ENCODE measurements at places on chromosomes 12 and 14. TPM values are rescaled to one million over a fixed set of nuclear protein-coding genes. Genes with fewer than 3 reads are reported as not detected.

GRCh38 chr12:118164798-118165486 lies 29.0 kb downstream of the PEBP1 start:
- H3K4me3 ChIP-seq, result no peak overlapping the region
- H3K4me1 ChIP-seq, result no peaks in the 10 kb centered on the region
- no peak overlapping the region for H3K27ac ChIP-seq
- no peaks in the 10 kb centered on the region for H3K36me3 ChIP-seq
- no peak for DNase-seq
- H3K27me3 ChIP-seq, result no peaks in the 10 kb centered on the region

The KRT76 gene
- not detected for total RNA-seq

DNA sequence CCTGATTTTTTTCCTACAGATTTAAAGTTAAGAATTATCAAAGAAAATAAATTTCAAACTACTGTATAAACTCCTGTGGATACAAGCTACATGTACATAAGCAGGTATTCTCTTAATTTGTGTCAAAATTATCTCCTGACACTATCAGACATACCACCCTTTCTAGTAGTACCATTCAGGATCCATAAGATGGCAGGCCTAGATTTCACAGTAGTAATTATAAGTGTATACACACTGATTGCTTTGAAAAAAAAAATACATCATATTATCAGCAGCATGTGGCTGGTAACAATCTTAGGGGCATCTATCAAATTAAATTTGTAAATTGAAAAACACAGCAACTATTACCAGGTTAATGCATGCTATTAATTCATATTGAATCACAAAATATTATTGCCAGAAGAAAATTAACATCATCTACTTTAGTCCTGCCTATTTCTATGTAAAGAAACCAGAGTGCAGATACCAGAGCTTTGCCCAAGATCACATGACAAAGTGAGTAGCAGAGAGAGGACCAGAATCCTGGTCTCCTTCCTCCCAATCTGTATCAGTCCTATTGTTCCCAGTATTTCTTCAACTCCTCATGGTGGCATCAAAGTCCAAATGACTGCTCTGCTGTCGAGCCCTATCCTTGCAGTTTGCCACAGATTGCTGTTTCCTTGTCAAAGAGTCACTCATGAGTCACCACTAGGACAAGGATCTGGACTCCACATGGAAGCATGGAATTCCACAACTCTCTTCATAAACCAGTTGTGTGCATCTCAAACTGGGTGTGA lies 27.7 kb upstream of the CALM1 start:
- H3K4me3 ChIP-seq, result no peak overlapping the region
- no peaks in the 10 kb centered on the region for H3K27me3 ChIP-seq
- DNase-seq, result no peak
- no peaks in the 10 kb centered on the region for H3K4me1 ChIP-seq

DNA sequence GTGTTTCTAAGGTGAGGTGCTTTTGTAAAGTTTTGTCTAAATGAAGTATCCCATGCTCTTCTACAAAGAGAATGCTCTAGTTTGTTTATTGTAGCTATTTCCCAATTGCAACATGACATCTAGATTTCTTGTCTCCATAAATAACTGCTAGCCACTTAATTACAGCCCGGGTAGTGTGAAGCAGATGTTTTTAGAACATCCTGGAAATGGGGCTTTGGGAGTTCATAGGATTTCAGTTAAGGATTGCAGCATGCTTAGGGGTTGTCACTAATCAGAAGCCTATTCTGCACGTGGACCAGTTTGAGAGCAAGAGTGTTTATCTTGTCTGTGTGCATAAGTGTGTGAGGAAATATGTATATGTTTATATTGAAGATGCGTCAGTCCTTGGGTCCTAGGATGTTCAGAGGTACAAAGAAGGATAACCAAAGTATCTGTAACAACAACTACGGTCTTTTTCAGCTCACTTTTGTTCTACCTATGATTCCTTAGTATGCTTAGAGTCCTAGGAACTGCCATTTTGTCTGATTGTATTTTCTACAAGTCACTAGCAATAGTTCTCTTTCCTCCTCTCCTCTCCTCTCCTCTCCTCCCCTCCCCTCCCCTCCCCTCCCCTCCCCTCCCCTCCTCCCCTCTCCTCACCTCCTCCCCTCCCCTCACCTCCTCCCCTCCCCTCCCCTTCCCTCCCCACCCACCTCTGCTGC lies 135.3 kb downstream of the ACSS3 start:
- DNase-seq, result no peak
- H3K36me3 ChIP-seq, result no peaks in the 10 kb centered on the region
- peaks cover 38% of the 10 kb centered on the region for H3K4me1 ChIP-seq
- H3K27me3 ChIP-seq, result no peaks in the 10 kb centered on the region
- H3K4me3 ChIP-seq, result no peak overlapping the region

The CSRP2 gene
- 25.1 TPM for total RNA-seq

GRCh38 chr12:106254724-106255123 lies 6.9 kb upstream of the CKAP4 start:
- no peaks in the 10 kb centered on the region for H3K27me3 ChIP-seq
- DNase-seq, result no peak
- no peaks in the 10 kb centered on the region for H3K36me3 ChIP-seq
- no peak overlapping the region for H3K4me3 ChIP-seq
- H3K4me1 ChIP-seq, result no peaks in the 10 kb centered on the region

The NTN4 gene
- 66.7 TPM for total RNA-seq

DNA sequence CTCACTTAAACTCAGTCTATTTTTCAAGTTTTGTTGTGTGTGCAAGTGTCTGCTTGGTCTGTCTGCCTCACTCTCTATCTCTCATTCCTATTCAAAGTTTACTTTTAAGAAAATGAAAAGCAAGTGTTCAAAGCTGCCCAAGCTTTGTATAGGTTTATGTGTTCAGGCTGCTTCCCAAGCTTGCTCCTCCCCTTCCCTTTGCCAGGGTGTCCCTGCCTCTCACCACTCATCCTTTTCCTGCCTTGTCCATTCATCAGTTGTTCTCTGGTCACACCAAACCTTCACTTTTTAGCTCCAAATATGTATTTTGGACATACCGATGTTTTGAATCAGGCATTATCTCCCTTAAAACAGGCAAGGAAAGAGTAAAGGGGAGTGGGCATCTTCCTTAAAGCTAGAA lies 41.3 kb downstream of the STK38L start:
- H3K36me3 ChIP-seq, result no peaks in the 10 kb centered on the region
- peak overlapping the region; percentile 76 for H3K27ac ChIP-seq
- peaks cover 77% of the 10 kb centered on the region for H3K4me1 ChIP-seq
- no peak for DNase-seq

All from heart right ventricle (tissue), 16 donors.